ENCODE measurements at places on chromosomes 13 and 19. TPM values are rescaled to one million over a fixed set of nuclear protein-coding genes. Genes with fewer than 3 reads are reported as not detected.

APLP1 gene
- 2.2 TPM for total RNA-seq

UBE2L5 gene
- total RNA-seq: not detected

MYPOP gene
- 2.4 TPM for total RNA-seq

TMC4 gene
- total RNA-seq: not detected

ATXN8OS gene
- total RNA-seq: not detected

ZNF296 gene
- 0.40 TPM for total RNA-seq

PCDH9 gene
- 4.5 TPM for total RNA-seq

C19orf81 gene
- not detected for total RNA-seq

ZNF486 gene
- total RNA-seq: 9.0 TPM

ATP7B gene
- total RNA-seq: 4.8 TPM

CCNA1 gene
- 70.5 TPM for total RNA-seq

CGB3 gene
- total RNA-seq: not detected

RINL gene
- 12.7 TPM for total RNA-seq

CLPTM1 gene
- 54.0 TPM for total RNA-seq

S1PR4 gene
- total RNA-seq: 0.27 TPM

CACNA1A gene
- total RNA-seq: 0.14 TPM

HSH2D gene
- total RNA-seq: not detected

ZIM2 gene
- total RNA-seq: not detected

TMEM38A gene
- 2.3 TPM for total RNA-seq

ZNF491 gene
- total RNA-seq: 0.93 TPM

PGLYRP2 gene
- total RNA-seq: not detected

ZNF443 gene
- total RNA-seq: 4.8 TPM

VWA8 gene
- total RNA-seq: 23.8 TPM

SAFB2 gene
- 58.9 TPM for total RNA-seq

LYPD3 gene
- not detected for total RNA-seq

PSPN gene
- total RNA-seq: 0.93 TPM

IFNL1 gene
- not detected for total RNA-seq

CD33 gene
- not detected for total RNA-seq

GAPDHS gene
- total RNA-seq: not detected
